CD4-positive, alpha-beta T cell (primary cell): ENCODE measurements at places on chromosomes 16 and 17.

- H3K4me1 ChIP-seq = no peaks in the 10 kb centered on the region
- no peak overlapping the region for H3K27ac ChIP-seq
- H3K36me3 ChIP-seq = no peaks in the 10 kb centered on the region
- no peak overlapping the region for H3K4me3 ChIP-seq
Measured at GRCh38 chr17:53971361-53971760, 148.6 kb downstream of the KIF2B start.

GRCh38 chr17:44906010-44906646 lies 6.9 kb upstream of the EFTUD2 start:
- peaks cover 3% of the 10 kb centered on the region for H3K4me1 ChIP-seq
- no peak overlapping the region for H3K27ac ChIP-seq
- no peaks in the 10 kb centered on the region for H3K27me3 ChIP-seq
- DNase-seq = no peak
- H3K36me3 ChIP-seq = no peaks in the 10 kb centered on the region
- no peak overlapping the region for H3K4me3 ChIP-seq

DNA sequence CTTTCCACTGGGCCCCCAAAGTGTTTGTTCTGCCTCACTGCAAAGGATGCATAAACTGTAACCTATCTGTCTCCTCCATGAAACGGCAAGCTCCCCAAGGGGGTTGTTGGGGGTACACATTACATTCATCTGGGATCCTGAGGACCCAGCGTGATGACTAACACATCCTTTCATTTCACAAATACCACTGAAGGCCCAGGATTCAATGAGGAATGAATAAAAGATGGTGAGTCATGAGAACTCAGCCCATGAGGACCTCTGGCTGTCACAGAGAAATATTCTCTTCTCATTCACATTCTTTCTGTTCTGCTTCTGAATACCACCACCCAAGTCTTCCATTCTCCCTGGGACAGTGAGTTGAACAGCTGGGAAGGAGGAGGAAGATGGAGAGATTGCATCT lies 149.8 kb downstream of the RBFOX3 start:
- no peak for DNase-seq
- no peaks in the 10 kb centered on the region for H3K36me3 ChIP-seq
- H3K4me3 ChIP-seq = no peak overlapping the region
- no peaks in the 10 kb centered on the region for H3K27me3 ChIP-seq
- no peaks in the 10 kb centered on the region for H3K4me1 ChIP-seq

DNA sequence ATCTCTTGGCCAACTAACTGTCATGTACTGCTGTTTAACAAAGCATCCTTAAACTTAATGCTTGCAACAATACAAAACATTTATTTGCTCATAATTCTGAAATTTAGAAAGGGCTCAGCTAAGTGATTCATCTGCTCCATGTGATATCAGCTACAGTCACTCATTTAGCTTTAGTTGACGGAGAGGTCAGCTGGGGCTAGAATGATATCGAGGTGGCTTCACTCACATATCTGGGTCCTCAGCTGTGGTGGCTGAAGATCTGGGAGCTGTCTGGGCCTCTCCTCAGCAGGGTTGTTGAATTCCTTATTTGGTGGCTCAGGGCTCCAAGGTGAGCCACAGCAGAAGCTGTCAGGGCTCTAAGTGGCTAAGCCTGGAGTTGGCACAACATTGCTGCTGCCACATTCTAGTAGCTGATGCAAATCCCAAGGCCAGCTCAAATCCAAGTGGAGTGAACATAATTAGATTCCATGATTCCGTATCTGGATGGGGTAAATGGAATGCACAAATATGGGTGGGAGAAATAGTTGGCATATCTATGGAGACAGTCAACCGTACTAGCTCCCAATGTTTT lies 62.8 kb downstream of the HS3ST3A1 start:
- no peak overlapping the region for H3K4me3 ChIP-seq
- H3K27ac ChIP-seq = no peak overlapping the region
- no peaks in the 10 kb centered on the region for H3K36me3 ChIP-seq
- no peaks in the 10 kb centered on the region for H3K27me3 ChIP-seq

DNA sequence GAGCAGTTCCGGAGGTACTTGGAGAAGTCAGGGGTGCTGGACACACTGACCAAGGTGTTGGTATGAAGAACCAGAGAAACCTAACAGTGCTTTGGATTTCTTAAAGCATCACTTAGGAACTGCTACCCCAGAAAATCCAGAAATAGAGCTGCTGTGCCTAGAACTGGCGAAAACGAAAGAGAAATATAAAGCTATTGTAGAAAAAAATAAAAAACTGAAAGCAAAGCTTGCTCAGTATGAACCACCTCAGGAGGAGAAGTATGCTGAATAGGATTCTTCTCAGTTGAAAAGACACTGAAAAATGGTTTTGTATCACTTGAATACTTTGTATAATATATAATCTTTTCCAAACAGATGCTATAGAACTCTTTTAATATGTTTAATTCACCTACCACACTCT lies 106.3 kb upstream of the PMFBP1 start:
- H3K4me1 ChIP-seq = no peaks in the 10 kb centered on the region
- H3K36me3 ChIP-seq = no peaks in the 10 kb centered on the region
- no peak overlapping the region for H3K27ac ChIP-seq
- no peak overlapping the region for H3K4me3 ChIP-seq
- DNase-seq = no peak
- no peaks in the 10 kb centered on the region for H3K27me3 ChIP-seq

DNA sequence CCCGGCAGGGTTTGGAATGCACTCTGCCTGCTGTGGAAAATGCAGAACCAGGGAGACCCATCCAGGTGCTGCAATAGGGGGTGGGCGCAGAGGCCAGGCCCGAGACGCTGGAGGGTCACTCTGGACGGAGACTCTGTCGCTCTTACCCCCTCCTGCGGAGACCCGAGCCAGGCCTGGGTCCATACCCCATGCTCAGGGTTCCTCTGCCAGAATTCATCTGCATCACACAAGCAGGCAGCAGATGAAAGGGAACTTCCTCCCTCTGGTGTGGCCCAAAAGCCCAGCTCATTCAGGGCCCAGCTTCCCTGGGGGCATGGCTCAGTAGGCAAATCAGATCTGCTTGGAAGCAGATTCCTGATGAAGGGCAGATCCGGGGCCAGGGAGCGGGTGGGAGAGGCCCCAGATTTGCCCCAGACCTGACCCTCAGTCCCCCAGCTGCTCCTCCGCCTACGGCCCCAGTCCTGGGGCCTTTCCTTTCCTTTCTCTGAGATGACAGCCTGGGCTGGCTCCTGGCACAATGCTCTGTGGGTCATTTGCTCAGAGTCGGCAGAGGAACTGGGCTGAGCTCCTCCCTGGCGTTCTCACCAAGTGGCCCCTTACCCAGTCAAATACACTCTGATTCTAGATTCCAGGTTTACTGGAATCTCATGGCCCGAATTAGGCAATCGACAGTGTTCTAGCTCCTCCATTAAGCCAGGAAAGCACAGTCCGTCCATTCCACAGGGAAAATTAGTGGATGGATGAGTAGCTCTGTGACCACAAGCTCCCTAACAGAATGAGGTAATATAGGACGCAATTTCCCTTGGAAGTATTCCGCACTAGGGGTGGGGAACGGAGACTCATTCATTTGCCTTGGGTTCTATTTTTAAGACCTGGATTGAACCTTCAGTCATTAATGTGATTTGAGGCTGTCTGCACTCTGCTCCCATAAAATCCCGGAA lies 19.1 kb upstream of the RASD1 start:
- H3K4me1 ChIP-seq = peaks cover 5% of the 10 kb centered on the region
- no peaks in the 10 kb centered on the region for H3K36me3 ChIP-seq
- no peak overlapping the region for H3K27ac ChIP-seq
- H3K27me3 ChIP-seq = no peaks in the 10 kb centered on the region

DNA sequence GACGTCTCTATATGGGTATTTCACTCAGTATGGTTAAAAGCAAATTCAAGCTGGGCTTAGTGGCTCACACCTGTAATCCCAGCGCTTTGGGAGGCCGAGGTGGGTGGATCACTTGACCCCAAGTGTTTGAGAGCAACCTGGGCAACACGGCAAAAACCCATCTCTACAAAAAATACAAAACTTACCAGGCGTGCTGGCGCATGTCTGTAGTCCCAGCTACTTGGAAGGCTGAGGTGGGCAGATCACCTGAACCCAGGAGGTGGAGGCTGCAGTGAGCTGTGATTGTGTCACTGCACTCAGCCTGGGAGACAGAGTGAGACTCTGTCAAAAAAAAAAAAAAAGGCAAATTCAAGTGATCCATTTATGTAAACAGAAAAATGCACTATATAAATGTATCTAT lies 1.3 kb upstream of the TNFRSF17 start:
- H3K27ac ChIP-seq = no peak overlapping the region
- H3K27me3 ChIP-seq = no peaks in the 10 kb centered on the region
- H3K4me1 ChIP-seq = no peaks in the 10 kb centered on the region
- H3K36me3 ChIP-seq = peaks cover 3% of the 10 kb centered on the region
- no peak for DNase-seq

GRCh38 chr17:71458322-71458721 lies 662.5 kb upstream of the SOX9 start:
- H3K27me3 ChIP-seq = no peaks in the 10 kb centered on the region
- no peaks in the 10 kb centered on the region for H3K36me3 ChIP-seq
- H3K4me3 ChIP-seq = no peak overlapping the region

- H3K4me3 ChIP-seq = peak overlapping the region; percentile 96
- peaks cover 45% of the 10 kb centered on the region for H3K36me3 ChIP-seq
- peaks cover 21% of the 10 kb centered on the region for H3K4me1 ChIP-seq
- H3K27me3 ChIP-seq = no peaks in the 10 kb centered on the region
Measured at GRCh38 chr16:228151-228851, 948 bp downstream of the LUC7L start.

DNA sequence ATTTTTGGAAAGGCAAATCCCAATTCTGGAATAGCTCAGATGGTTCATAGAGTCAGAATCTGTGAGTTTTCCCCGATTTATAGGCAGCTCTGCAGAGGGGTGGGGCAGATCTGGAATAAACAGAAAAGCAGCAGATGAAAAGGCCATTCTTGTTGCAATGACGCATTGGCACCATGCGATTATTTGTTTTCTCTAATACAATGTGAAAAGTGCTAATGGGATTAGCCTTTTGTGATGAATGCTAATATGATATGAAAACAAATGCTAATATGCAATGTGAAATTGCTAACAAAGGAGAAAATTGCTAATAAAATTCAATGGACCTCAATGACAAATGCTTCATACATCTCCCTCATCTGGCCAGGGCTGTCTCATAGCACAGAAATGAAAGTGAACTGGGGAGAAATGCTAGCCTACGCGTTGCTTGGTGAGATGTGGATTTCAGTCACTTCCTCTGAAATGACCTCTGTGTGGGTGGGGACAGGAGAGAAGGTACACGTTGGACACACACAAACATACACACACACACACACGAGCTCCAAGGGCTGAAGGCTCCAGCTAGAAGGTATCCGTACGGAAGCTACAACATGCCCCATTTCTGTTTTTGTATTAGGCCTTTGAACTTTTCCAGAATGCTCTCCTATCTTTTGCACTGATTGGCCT lies 394.5 kb downstream of the XYLT1 start:
- no peak overlapping the region for H3K4me3 ChIP-seq
- no peak for DNase-seq
- H3K27ac ChIP-seq = no peak overlapping the region
- H3K27me3 ChIP-seq = no peaks in the 10 kb centered on the region

DNA sequence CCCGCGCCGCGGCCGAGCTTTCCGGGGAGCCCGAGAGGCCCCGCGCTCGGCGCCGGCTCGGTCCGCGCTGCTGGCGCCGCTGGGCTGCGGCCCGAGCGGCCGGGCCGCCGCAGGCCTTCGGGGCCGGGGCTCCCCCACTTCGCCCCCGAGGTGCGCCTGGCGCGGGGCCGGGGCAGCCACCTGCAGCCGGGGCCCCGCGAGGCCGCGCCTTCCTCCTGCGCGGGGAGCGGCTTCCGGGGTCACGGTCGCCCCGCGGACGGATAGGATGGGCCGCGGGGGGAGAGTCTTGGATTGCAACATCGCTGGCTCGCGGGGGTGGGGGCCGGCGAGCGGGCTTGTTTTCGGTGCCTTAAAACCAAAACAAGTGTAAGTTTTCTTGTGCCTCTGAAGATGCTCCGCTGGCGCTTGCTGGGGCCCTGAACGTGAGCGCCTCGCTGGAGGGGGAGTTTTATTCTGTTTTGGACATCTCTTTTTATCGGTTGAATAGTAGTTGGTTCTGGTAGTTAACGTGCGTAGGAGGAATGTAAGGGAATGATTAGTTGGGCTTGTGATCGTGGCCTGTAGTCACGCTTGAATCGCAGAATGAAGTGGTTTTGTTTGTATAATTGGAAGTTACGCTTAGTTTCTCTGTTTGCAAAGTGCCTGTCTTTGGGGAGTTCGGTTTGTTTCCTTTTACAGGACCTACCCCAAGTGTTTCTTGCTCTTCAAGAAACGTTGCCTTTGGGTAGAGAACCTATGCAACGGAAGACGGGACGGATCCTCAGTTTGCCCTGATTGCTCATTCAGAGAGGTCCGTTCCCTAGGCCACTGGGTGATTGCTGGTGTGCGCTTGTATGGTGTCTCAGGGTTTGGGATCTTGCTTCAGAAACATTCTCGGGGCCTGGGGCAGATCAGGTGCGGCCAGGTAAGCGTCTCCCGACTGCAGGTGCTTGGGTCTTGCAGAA lies 724 bp downstream of the UBE2I start:
- peak overlapping the region; percentile 89 for H3K4me3 ChIP-seq
- peaks cover 69% of the 10 kb centered on the region for H3K4me1 ChIP-seq
- H3K36me3 ChIP-seq = peaks cover 29% of the 10 kb centered on the region
- peak; percentile 79 for DNase-seq
- H3K27ac ChIP-seq = peak overlapping the region; percentile 60
- H3K27me3 ChIP-seq = no peaks in the 10 kb centered on the region

- no peak overlapping the region for H3K27ac ChIP-seq
- DNase-seq = no peak
- peaks cover 57% of the 10 kb centered on the region for H3K36me3 ChIP-seq
- no peaks in the 10 kb centered on the region for H3K4me1 ChIP-seq
- no peak overlapping the region for H3K4me3 ChIP-seq
- H3K27me3 ChIP-seq = no peaks in the 10 kb centered on the region
Measured at GRCh38 chr16:58012481-58012880, 11.3 kb downstream of the USB1 start.

GRCh38 chr17:39073916-39074315 lies 77.5 kb downstream of the PLXDC1 start:
- no peak for DNase-seq
- H3K36me3 ChIP-seq = peaks cover 9% of the 10 kb centered on the region
- peaks cover 7% of the 10 kb centered on the region for H3K4me1 ChIP-seq
- no peak overlapping the region for H3K4me3 ChIP-seq

DNA sequence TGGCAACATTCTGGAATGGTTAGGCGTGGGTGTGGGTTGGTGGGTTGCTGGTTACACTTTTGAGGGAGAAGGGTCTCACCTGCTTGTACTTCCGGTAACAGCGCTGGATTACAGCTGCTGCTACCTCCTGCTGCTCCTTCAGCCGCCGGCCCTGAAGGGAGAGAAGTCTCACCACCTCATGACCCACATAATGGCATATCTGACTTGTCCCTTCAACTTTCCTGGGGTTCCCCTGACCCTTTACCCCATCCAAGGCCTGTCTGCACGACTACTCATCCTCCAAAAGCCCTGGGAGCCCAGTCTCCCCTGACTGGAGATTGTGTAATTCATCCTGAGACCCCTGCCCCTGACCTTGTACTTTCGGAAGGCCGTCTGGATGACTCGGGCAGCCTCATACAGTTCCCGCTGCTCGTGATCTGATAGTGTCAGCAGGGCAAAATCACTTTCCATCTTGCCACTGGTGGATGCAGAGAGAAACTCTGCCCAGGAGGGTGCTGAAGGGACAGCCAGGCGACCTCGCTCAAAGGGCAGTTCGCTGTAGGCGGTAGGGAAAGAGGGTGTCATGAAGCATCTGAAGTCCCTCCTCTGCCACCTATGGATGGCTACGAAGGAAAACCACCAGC lies 2.0 kb upstream of the SPAG7 start:
- H3K4me3 ChIP-seq = no peak overlapping the region
- H3K27me3 ChIP-seq = no peaks in the 10 kb centered on the region
- peaks cover 42% of the 10 kb centered on the region for H3K36me3 ChIP-seq
